Glutamatergic neuron (in vitro differentiated cells): ENCODE measurements at places on chromosomes 7 and 10. TPM values are rescaled to one million over a fixed set of nuclear protein-coding genes. Genes with fewer than 3 reads are reported as not detected.

DNAJB12 gene
- total RNA-seq, result 23.0 TPM

IL6 gene
- total RNA-seq, result not detected

INPP5F gene
- 186 TPM for total RNA-seq

GRID2IP gene
- total RNA-seq, result 0.66 TPM

MARCHF5 gene
- total RNA-seq, result 68.5 TPM

COL13A1 gene
- total RNA-seq, result 8.5 TPM

NRAP gene
- total RNA-seq, result not detected

STEAP4 gene
- not detected for total RNA-seq

DYDC2 gene
- not detected for total RNA-seq

CPXM2 gene
- total RNA-seq, result not detected

KIF11 gene
- 7.2 TPM for total RNA-seq

- no peak overlapping the region for H3K27ac ChIP-seq
- peaks cover 8% of the 10 kb centered on the region for H3K4me1 ChIP-seq
- DNase-seq, result no peak
- no peak overlapping the region for H3K4me3 ChIP-seq
- H3K27me3 ChIP-seq, result peaks cover 2% of the 10 kb centered on the region
- no peaks in the 10 kb centered on the region for H3K36me3 ChIP-seq
Measured at GRCh38 chr10:77296534-77297392, 340.8 kb downstream of the KCNMA1 start.

- no peak overlapping the region for H3K27ac ChIP-seq
- H3K36me3 ChIP-seq, result no peaks in the 10 kb centered on the region
- no peaks in the 10 kb centered on the region for H3K4me1 ChIP-seq
- H3K4me3 ChIP-seq, result no peak overlapping the region
Measured at GRCh38 chr7:67738958-67739357, 742.3 kb downstream of the TYW1 start.

GRCh38 chr7:43431020-43431595 lies 151.8 kb upstream of the STK17A start:
- H3K4me3 ChIP-seq, result no peak overlapping the region
- H3K27me3 ChIP-seq, result peaks cover 1% of the 10 kb centered on the region
- no peak overlapping the region for H3K27ac ChIP-seq
- H3K4me1 ChIP-seq, result no peaks in the 10 kb centered on the region
- no peak for DNase-seq

DNA sequence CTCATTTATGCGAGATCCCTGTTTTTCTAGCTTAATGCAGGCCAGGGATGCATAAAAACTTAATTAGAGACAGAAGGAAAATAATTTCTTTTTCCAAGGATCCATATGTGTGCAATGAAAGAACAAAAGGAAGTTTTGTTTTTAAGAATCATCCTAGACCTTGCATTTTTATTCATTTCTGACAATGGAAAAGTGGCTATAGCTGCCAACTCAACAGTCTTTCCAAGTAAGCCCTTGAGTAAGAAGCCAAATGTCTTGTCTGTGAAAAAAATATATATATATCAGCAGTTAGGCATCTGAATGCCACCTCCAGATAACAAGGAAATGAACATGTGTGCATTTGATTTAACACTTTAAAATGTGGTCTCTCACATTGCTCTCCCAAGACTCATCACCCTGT lies 1397.6 kb downstream of the GATA3 start:
- no peak overlapping the region for H3K27ac ChIP-seq
- H3K36me3 ChIP-seq, result no peaks in the 10 kb centered on the region

DNA sequence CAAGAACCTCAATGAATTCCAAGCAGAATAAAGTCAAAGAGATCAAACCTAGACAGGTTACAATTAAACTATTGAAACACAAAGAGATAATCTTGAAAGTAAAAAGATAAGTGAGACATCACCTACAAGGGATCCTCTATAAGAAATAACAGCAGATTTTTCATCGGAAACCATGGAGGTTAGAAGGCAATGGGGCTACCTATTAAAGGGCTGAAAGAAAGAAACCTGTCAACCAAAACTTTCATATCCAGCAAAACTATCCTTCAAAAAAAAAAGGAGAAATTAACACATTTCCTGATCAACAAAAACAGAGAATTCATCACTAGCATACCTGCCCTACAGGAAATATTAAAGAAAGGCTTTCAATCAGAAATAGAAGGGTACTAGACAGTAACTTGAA lies 244.9 kb downstream of the ARHGAP12 start:
- DNase-seq, result no peak
- no peaks in the 10 kb centered on the region for H3K27me3 ChIP-seq
- peaks cover 48% of the 10 kb centered on the region for H3K36me3 ChIP-seq
- H3K27ac ChIP-seq, result no peak overlapping the region

DNA sequence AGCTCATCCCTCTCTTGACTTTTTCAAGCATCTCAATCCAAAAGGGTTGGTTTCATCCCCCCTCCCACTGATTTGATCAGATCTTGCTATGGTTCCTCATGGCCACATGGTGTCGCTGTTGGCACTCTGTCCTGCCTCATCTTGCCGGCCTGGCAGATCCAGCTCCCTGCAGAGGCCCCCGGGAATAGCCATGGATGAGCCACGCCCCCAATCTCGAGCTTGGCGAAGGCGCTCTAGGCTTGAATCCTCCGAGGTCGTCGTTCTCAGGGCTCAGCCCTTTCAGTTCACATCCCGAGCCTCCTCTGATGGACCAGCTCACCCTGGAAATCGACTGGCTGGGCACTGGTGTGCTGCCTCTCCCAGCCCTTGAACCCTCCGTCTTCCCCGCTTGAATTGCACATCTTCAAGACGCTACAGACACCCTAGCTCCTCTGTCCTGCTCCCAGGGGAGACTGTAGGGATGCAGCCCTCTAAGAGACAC lies 628.7 kb downstream of the TYW1 start:
- peaks cover 6% of the 10 kb centered on the region for H3K4me1 ChIP-seq
- no peak overlapping the region for H3K27ac ChIP-seq
- no peaks in the 10 kb centered on the region for H3K27me3 ChIP-seq
- peaks cover 5% of the 10 kb centered on the region for H3K36me3 ChIP-seq
- peak overlapping the region; percentile 60 for H3K4me3 ChIP-seq
- DNase-seq, result peak; percentile 93

- H3K4me1 ChIP-seq, result no peaks in the 10 kb centered on the region
- no peak overlapping the region for H3K4me3 ChIP-seq
- DNase-seq, result no peak
- H3K36me3 ChIP-seq, result peaks cover 5% of the 10 kb centered on the region
Measured at GRCh38 chr10:82942286-82943099, 1067.5 kb downstream of the NRG3 start.

GRCh38 chr7:102424787-102425218 lies 8.6 kb upstream of the ORAI2 start:
- H3K4me1 ChIP-seq, result peaks cover 26% of the 10 kb centered on the region
- peaks cover 14% of the 10 kb centered on the region for H3K27me3 ChIP-seq
- DNase-seq, result no peak
- H3K4me3 ChIP-seq, result peak overlapping the region; percentile 78
- peaks cover 5% of the 10 kb centered on the region for H3K36me3 ChIP-seq

DNA sequence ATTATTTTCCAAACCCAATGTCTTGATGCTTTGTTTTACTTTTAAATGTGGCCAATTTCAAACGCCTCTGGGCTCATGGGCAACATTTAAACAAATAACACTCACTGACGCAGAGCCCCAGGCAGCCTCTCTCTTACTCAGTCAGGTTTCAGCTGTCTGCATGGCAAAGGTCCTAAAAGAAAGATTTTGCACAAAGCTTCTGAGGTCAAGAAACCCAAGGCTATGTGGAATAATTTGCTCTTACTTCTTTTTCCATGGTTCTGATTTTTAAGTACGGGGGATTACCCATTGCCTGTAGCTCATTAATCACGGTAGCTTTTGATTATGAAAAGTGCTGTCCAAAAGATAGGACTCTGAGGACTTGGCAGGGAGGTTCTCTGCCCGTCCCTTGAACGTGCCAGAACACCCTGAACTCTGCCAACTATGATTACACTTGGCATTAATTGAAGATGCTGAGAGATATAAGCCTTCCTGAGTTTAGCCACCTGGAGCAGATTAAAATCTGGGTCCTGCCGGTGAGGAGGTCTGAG lies 14.1 kb upstream of the MSRB2 start:
- DNase-seq, result no peak

- H3K36me3 ChIP-seq, result no peaks in the 10 kb centered on the region
- H3K27me3 ChIP-seq, result peaks cover 2% of the 10 kb centered on the region
- H3K4me3 ChIP-seq, result no peak overlapping the region
- no peak for DNase-seq
- no peak overlapping the region for H3K27ac ChIP-seq
Measured at GRCh38 chr7:111729483-111729882, 167.2 kb upstream of the IMMP2L start.

GRCh38 chr7:148234715-148235114 lies 355.9 kb upstream of the C7orf33 start:
- no peak for DNase-seq
- H3K27ac ChIP-seq, result no peak overlapping the region
- peaks cover 6% of the 10 kb centered on the region for H3K4me1 ChIP-seq
- H3K4me3 ChIP-seq, result no peak overlapping the region
- no peaks in the 10 kb centered on the region for H3K36me3 ChIP-seq
- no peaks in the 10 kb centered on the region for H3K27me3 ChIP-seq

DNA sequence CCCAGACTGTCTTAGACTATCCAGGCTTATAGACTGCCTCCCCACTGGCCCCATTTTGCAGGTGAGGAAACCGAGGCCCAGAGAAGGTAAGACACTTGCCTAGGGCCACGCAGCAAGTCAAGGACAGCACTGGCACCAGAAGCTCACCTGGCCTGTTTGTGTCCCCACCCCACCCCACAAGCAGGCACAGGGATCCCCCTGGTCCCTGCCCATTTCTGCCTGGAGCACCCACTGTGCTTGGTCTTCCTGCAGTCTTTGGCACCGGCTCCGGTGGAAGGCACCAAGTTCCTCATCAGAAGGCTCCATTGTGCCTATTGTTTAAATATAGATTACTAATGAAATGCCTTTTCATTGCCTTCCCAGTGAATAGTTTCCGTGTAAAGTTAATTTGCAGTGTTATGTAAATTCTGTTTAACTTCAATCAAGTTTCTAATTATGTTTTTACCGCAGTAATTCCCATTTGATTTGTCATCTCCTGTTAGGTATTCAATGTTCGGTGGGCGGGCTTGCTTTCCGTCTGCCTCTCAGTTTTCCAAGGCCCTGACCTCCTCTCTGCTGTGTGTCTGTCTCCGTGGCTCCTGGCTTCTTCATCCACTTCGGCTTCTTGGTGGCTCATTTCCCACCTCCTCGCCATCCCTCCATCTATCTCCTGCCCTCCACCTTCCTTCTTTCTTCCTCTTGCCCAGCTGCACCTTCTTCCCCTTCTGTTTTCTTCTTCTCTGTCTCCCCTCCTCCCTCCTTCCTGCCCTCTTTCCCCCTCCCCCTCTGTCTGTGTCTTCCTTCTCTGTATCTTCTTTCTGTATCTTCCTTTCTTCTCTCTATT lies 75.8 kb downstream of the ZMIZ1 start:
- H3K27ac ChIP-seq, result no peak overlapping the region
- no peak for DNase-seq
- H3K27me3 ChIP-seq, result peaks cover 17% of the 10 kb centered on the region
- H3K4me1 ChIP-seq, result peaks cover 40% of the 10 kb centered on the region

DNA sequence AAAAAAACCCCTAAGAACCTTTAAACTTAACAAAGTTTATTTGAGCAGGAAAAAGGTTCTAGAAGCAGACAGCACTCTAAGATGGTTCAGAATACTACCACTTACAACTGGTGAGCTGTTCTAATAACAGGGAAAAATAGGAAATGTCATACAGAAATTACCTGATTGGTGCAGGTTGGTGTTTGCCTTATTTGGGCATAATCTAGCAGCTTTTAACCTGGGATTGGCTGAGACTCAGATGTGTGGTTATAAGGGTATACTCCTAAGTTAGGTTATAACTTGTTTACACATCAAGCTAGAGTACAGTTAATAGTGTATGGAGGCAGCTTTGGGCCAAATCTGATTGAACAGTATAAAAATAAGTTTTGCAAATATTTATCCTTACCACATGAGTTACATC lies 59.8 kb downstream of the MAPK8 start:
- no peak for DNase-seq
- peaks cover 2% of the 10 kb centered on the region for H3K27me3 ChIP-seq
- no peak overlapping the region for H3K27ac ChIP-seq

- no peak overlapping the region for H3K27ac ChIP-seq
- DNase-seq, result no peak
- no peak overlapping the region for H3K4me3 ChIP-seq
- H3K36me3 ChIP-seq, result peaks cover 5% of the 10 kb centered on the region
Measured at GRCh38 chr10:22683140-22683389, 31.3 kb downstream of the PIP4K2A start.

- H3K27ac ChIP-seq, result peak overlapping the region; percentile 99
- H3K27me3 ChIP-seq, result peaks cover 31% of the 10 kb centered on the region
- H3K4me3 ChIP-seq, result peak overlapping the region; percentile 68
- H3K36me3 ChIP-seq, result no peaks in the 10 kb centered on the region
- H3K4me1 ChIP-seq, result peaks cover 52% of the 10 kb centered on the region
- DNase-seq, result peak; percentile 65
Measured at GRCh38 chr10:79229071-79229541, 118.2 kb upstream of the PPIF start.

DNA sequence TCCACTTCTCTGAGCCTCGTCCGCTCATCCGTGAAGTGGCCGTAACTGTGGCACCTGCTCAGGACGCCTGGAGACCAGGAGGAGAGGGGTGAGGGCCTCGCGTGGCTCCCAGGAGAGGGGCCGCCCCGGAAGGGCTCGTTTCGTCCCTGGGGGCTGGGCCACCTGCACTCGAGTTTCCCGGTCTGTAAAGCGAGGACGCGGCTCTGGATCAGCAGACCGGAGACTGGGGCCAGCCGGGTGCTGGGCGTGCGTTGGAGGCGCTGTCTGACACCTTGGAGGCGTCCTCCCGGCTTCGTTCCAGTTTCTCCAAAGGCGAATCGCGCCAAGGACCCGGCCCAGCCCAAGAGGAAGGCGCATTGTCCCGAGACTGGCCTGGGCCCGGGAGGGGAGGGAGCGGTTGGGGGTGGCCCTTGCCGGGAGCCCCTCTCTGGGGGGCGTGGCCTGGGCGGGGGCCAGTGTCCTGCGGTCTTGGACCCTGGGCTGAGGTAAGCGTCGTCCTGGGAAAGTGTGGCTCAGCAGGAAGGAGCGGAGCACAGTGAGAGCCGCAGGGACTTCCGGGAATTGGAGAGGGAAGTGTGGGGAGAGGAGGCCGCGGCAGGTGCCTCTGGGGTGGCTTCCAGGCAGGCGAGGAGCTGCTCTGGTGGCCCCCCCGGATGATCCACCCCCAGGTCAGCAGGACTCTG lies 89.6 kb downstream of the FOXL3 start:
- H3K36me3 ChIP-seq, result no peaks in the 10 kb centered on the region
- no peak overlapping the region for H3K4me3 ChIP-seq
- no peak for DNase-seq
- H3K4me1 ChIP-seq, result no peaks in the 10 kb centered on the region
- peaks cover 6% of the 10 kb centered on the region for H3K27me3 ChIP-seq
- no peak overlapping the region for H3K27ac ChIP-seq

- peaks cover 2% of the 10 kb centered on the region for H3K27me3 ChIP-seq
- H3K27ac ChIP-seq, result no peak overlapping the region
- no peaks in the 10 kb centered on the region for H3K36me3 ChIP-seq
- no peaks in the 10 kb centered on the region for H3K4me1 ChIP-seq
- DNase-seq, result no peak
- H3K4me3 ChIP-seq, result no peak overlapping the region
Measured at GRCh38 chr10:6069081-6069931, 7.1 kb upstream of the IL2RA start.

- no peaks in the 10 kb centered on the region for H3K36me3 ChIP-seq
- H3K27ac ChIP-seq, result no peak overlapping the region
- DNase-seq, result no peak
- no peaks in the 10 kb centered on the region for H3K4me1 ChIP-seq
- H3K27me3 ChIP-seq, result peaks cover 11% of the 10 kb centered on the region
Measured at GRCh38 chr7:157690058-157690832, 353.4 kb downstream of the DNAJB6 start.
